ENCODE measurements at places on chromosomes 3 and 15.

DNA sequence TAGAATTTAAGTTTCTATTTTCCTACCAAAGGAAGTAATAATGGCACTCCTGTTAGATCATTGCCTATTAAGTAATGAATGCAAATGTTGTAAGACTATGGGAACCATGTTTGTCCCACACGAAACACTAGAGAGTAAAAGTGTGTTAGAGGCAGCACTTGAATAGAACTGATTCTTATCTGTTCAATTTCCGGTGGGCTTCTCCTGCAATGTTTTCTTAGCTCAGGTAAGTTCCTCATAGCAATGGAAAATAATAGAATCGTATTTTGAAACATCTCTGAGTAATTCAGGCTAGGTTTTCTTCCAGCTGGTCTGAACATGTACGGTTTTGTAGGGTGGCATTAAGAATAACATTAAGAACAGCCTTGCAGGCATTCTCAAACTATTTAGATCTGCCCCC lies 145.3 kb upstream of the LIPC start:
- no peak for DNase-seq

- DNase-seq: no peak
These were observed 159.6 kb downstream of the NUP210 start for GRCh38 chr3:13260259-13261103.

- no peak for DNase-seq
These were observed 293.1 kb downstream of the SV2B start for GRCh38 chr15:91393186-91393585.

GRCh38 chr15:68602459-68603215 lies 23.8 kb downstream of the CORO2B start:
- no peak for DNase-seq

GRCh38 chr3:31422237-31422636 lies 110.5 kb upstream of the STT3B start:
- DNase-seq: no peak

GRCh38 chr15:75171408-75171807 lies 30.3 kb upstream of the C15orf39 start:
- no peak for DNase-seq

DNA sequence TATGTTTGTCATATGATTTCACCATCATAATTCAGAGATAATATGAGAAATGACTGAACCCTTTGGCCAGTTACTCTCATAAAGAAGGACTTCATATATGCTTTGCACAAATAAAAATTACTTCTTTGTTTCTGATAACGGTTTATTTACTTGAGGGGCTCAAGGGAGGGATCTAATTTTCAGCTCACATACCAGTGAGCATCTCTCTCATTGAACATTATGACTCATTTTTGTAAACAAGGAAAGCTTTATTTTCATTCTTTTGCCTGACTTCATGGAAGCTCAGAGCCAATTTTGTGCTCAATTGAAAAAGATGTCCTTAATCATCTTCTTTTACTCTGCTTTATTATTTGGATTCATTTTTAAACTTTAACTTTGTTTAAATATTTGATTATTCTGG lies 5.8 kb downstream of the NLGN1 start:
- DNase-seq: no peak

GRCh38 chr15:101187820-101188636 lies 63.8 kb downstream of the CHSY1 start:
- no peak for DNase-seq

DNA sequence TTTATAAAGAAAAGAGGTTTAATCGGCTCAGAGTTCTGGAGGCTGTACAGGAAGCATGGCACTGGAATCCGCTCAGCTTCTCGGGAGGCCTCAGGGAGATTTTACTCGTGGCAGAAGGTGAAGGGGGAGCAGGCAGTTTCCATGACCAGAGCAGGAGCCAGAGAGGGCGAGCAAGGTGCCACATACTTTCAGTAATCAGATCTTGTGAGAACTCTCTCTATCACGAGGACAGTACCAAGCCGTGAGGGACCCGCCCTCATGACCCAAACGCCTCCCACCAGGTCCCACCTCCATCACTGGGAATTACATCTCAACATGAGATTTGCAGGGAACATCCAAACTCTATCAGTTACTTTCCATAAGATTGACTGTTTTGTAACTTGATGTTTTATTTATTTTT lies 70.7 kb upstream of the SYN2 start:
- DNase-seq: no peak

DNA sequence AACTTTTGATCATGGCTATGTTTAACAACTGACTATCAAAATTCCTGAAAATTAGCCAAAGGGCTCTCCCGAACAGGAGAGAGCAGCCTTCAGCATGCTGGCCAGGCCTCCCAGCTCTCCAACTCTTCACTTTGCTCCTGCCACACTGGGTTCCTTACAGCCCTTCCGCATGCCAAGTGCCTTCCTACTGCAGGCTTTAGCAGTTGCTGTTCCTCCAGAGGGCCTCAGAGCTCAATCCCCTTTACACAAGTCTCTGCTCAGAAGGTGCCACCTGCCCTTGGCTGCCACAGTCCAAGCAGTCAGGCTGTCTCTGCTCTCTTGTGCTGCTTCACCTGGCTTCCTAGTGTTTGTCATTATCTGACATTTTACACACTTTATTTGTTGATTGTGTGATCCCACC lies 553.1 kb upstream of the PPP2R3A start:
- no peak for DNase-seq

DNA sequence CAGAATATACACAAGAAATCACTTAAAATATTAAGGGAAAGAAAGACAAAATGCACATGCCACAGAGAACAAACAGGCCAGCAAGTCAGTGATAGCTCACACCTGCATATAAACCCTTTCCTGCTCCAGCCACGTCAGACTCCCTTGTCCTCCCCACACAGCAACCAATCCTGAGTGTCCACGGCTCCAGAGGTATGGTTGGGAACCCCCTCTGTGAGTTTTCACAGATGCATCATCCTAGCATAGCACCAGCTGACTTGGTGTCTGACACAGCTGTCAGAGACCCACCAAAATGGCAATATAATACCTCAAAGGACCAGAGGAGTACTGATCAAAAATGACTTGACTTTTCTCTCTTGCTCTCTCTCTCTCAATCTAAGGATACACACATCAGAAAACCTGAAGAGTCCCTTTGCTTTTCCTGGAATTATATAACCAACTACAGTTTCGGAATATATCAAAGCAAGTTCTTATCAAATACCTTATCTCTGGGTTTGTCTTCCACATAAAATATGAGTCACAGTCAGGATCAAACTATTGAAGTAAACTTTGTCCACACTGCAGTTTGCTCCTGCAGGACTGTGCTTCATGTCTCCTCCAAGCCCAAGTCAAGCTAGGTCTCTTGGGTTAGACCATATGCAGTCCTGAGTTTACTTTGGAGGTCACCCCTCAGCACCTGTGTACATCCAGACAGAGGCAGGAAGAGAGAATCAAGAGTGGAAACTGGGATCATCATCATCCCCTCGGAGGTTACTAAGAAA lies 187.1 kb upstream of the THBS1 start:
- no peak for DNase-seq

DNA sequence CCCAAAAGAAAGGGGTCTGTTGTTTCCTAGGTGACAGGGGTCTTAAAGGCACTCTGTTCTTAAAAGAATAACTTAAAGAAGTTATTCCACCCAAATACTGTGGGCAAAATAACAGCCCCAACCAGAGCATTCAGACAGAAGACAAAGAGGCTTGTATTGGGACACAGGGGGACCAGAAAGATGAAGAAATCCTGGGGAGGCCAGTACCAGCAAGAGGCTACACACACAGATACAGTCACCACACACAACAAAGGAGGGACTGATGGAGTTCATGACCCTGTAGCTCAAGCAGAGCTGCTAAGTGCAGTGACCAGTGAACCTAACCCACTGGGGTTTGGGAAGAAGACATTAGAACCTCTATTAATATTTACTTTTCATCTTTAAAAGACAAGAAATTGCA lies 59.0 kb downstream of the MTHFS start:
- DNase-seq: no peak

- DNase-seq: peak; percentile 22
These were observed 138.8 kb upstream of the HACD2 start for GRCh38 chr3:123723522-123724168.

- DNase-seq: no peak
These were observed 174.0 kb downstream of the NEK11 start for GRCh38 chr3:131200636-131201199.

Measured in NCI-H2081 treated with DMSO at 0.1 percent for 48 hours (cell line).